Mesenteric fat pad (tissue), 1 donor: ENCODE measurements at places on chromosomes 7 and 10. TPM values are rescaled to one million over a fixed set of nuclear protein-coding genes. Genes with fewer than 3 reads are reported as not detected.

The CYP26C1 gene
- 0.22 TPM for total RNA-seq

The DDC gene
- total RNA-seq, result 1.0 TPM

The NEUROG3 gene
- total RNA-seq, result 0.71 TPM

The BEND7 gene
- total RNA-seq, result 26.8 TPM

The PLAC9 gene
- 94.2 TPM for total RNA-seq

The BHLHA15 gene
- 0.67 TPM for total RNA-seq

The OR2A14 gene
- total RNA-seq, result not detected

The TRIL gene
- total RNA-seq, result 3.7 TPM

The C10orf67 gene
- not detected for total RNA-seq

The OR2A5 gene
- total RNA-seq, result not detected

The THSD7A gene
- 6.0 TPM for total RNA-seq

The CFTR gene
- total RNA-seq, result 0.22 TPM

The NPFFR1 gene
- not detected for total RNA-seq

The SRI gene
- total RNA-seq, result 118 TPM

The NODAL gene
- not detected for total RNA-seq

The ZNF248 gene
- 6.8 TPM for total RNA-seq

The CRYGN gene
- 1.5 TPM for total RNA-seq

The FAM241B gene
- 2.6 TPM for total RNA-seq

The CCDC3 gene
- total RNA-seq, result 122 TPM

The KCND2 gene
- 2.9 TPM for total RNA-seq

The MYOF gene
- total RNA-seq, result 87.8 TPM

The GNGT1 gene
- not detected for total RNA-seq

The ZNF33B gene
- 8.5 TPM for total RNA-seq

The MKRN1 gene
- total RNA-seq, result 58.5 TPM

The ITIH5 gene
- 439 TPM for total RNA-seq

The HOGA1 gene
- 3.8 TPM for total RNA-seq

The KCNIP2 gene
- total RNA-seq, result 151 TPM

The OR2A1 gene
- total RNA-seq, result 0.16 TPM

The MMRN2 gene
- total RNA-seq, result 78.4 TPM

The ANKRD2 gene
- not detected for total RNA-seq

The NEUROD6 gene
- total RNA-seq, result not detected

The KCNH2 gene
- total RNA-seq, result 0.32 TPM

The ARMC3 gene
- not detected for total RNA-seq

The CNPY1 gene
- not detected for total RNA-seq

The IFIT2 gene
- total RNA-seq, result 3.8 TPM

The HYAL4 gene
- total RNA-seq, result not detected

The FAM13C gene
- 4.4 TPM for total RNA-seq

The TAS2R3 gene
- total RNA-seq, result 0.61 TPM

The TMEM229A gene
- not detected for total RNA-seq

The PKD2L1 gene
- 0.39 TPM for total RNA-seq

The MRPL32 gene
- 55.1 TPM for total RNA-seq

The WDFY4 gene
- total RNA-seq, result 10.1 TPM

The DNAH11 gene
- total RNA-seq, result 0.26 TPM

The DYDC2 gene
- not detected for total RNA-seq

The MYL7 gene
- not detected for total RNA-seq

The NRCAM gene
- total RNA-seq, result 9.1 TPM

The NXPH1 gene
- not detected for total RNA-seq

The CYP2C9 gene
- total RNA-seq, result 0.51 TPM

The MEOX2 gene
- total RNA-seq, result 22.1 TPM

The LARP4B gene
- total RNA-seq, result 74.7 TPM

The NUB1 gene
- 59.2 TPM for total RNA-seq

The GPRIN2 gene
- total RNA-seq, result not detected

The PDK4 gene
- total RNA-seq, result 482 TPM

The CLCN1 gene
- 0.22 TPM for total RNA-seq

The GIMAP7 gene
- 27.3 TPM for total RNA-seq

The PRSS37 gene
- not detected for total RNA-seq
